Left lung (tissue), 14 donors: ENCODE measurements at places on chromosomes 4 and X. TPM values are rescaled to one million over a fixed set of nuclear protein-coding genes. Genes with fewer than 3 reads are reported as not detected.

The ZDHHC15 gene
- total RNA-seq, result 1.7 TPM

DNA sequence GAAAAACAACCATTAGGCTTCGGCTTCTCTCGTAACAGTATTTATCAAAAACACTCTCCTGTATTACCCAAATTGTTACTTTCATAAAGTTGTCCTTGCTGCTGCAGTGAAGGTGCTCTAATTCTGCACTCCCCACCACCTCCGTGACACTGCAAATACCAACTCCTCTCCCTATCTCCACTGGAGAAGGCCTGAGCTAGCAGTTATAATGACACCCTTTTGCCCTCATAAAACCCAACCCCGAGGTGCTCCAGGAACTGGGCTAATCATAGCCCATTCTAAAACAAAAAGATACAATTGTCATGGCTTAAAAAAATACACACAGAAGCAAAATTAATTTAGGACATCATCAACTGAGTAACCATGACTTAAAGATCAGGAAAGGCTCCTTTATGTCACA lies 59.2 kb downstream of the MAP7D2 start:
- no peak for DNase-seq

GRCh38 chr4:188680004-188680666 lies 540.9 kb downstream of the TRIML1 start:
- DNase-seq, result no peak

DNA sequence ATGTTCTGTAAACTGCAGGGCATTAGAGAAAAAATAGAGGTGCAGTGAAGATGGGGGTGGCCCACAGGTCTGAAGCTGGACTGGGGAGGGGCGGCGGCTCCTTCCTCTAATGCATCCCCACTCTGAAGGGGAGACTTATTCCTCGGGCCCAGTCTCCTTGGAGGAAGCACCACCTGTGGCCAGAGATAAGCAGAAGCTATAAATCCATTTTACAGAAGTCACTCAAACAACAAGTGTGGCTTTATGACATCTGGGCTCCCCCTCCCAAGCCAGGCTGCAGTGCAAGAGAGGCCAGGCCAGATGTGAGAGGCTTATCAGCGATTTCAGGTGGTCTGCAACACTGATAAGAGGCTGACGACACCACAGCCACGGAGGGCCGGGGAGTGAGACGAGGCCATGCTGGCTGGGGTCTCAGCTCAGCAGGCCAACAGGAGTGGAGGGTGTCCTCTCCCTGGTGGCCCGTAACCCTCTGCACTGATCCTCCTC lies 15.8 kb downstream of the CYTL1 start:
- no peak for DNase-seq

DNA sequence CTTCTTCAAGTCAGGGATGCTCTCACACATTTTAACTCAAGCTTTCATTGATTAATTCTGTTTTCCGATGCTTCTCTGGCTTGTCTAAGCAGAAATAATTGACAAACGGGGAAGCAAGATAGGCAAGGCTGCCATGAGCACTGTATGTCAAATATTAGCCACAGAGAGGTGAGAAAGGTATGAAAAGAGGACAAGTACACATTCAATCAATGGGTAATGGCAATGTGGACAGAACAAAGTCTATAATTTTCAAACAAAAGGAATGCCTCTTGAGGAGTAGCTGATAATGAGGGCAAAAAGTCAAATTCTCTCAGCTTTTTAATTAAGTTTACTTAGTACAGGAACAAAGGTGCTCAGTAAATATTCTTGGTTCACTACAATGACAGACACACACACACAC lies 19.6 kb downstream of the COX7B2 start:
- no peak for DNase-seq

- no peak for DNase-seq
These were observed 15.5 kb downstream of the COX18 start for GRCh38 chr4:73053974-73054480.
